ENCODE measurements at places on chromosomes 2 and 18. TPM values are rescaled to one million over a fixed set of nuclear protein-coding genes. Genes with fewer than 3 reads are reported as not detected.

DNA sequence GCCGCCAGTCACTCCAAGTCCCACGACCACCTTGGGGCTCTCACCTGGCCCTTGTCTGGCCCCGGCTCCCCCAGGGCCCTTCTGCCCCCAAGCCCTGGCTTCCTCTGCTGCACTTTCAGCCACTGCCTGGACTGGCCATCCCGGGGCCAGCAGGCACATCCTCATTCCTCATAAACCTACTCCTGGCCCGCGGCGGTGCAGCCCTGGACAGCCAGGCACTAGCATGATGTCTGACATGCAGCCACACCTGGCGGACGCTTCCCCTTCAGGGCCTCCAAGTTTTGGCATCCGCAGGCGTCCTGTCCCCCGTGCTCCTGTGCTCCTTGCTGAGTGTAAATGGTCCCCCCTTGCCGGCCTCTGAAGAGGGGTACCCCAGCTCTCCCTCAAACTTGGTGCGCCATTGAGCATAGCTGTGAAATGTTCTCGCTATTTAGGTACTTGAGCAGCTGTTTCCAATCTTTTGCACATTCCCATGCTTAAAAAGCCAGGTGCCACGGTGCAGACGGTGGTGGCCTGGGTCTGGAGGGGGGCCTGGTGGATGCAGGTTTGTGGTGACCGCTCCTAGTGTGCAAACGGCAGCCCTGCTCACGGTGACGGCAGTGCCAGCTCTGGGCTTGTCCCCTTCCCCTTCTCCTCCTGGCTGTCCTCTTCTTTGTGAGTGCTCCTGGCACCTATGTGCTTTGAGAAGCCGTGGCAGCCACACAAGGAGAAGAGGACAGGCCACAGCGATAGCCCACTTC is 123.8 kb downstream of the MBP start:
- no peak for DNase-seq

Gene CCBE1
- 4.5 TPM for total RNA-seq

Gene TPO
- total RNA-seq, result 1.4 TPM

- no peak for DNase-seq
Measured at GRCh38 chr18:25446972-25447371, 95.0 kb upstream of the ZNF521 start.

GRCh38 chr2:96907115-96908041 is 37.5 kb upstream of the SEMA4C start:
- DNase-seq, result peak; percentile 80

GRCh38 chr2:35821675-35822074 is 533.9 kb upstream of the CRIM1 start:
- no peak for DNase-seq

DNA sequence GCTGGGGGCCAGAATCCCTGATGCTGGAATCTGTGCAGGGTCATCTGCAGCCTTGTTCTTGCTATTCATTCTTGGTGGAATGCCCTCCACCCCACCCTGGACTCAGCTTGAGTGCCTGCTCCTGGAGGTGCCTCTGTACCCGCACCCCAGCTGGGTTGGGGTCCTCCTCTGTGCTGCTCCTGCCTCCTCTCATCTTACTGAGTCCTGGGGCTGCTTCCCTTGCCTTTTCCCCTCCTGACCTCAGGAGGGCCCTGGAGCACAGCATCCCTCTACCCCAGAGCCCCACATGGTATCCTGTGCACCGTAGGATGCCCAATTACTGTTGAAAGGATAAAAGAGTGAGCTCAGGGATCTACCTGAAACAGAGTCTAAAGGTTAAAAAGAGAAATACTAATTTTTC is 81.6 kb downstream of the CIB4 start:
- DNase-seq, result no peak

DNA sequence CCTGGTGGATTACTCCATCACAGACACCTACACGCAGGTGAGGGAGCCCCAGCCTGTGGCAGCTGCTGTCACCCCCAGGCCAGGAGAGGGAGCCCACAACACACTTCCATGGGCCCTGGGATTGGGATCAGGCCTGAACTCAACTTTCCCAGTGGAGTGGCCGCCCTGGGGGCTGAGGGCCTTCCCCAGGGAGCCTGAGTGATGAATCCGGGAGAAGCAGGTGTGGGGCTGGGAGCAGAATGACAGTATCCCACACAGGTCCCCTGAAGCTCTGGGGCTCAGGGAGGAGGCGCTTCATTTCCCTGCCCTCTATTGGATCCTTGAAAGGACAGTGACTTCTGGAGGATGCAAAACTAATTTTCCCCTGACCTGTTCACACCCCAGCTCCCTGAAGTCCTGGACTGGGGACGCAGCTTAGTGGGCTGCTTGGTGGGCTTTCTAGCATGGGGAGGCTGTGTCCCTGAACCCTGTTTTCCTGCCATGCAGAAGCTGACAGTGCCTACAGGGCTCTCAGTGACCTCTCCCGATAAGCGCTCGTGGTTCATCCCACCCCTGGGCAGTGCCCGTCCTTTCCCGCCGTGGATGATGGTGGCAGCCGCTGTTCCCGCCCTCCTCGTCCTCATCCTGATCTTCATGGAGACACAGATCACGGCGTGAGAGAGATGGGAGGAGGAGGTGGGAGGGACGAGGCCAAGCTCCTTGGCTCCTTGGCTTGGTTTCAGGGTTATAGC is 11.0 kb downstream of the SLC4A3 start:
- no peak for DNase-seq

Gene ENOSF1
- 66.8 TPM for total RNA-seq

GRCh38 chr18:67072791-67073190 is 443.7 kb downstream of the DSEL start:
- no peak for DNase-seq

DNA sequence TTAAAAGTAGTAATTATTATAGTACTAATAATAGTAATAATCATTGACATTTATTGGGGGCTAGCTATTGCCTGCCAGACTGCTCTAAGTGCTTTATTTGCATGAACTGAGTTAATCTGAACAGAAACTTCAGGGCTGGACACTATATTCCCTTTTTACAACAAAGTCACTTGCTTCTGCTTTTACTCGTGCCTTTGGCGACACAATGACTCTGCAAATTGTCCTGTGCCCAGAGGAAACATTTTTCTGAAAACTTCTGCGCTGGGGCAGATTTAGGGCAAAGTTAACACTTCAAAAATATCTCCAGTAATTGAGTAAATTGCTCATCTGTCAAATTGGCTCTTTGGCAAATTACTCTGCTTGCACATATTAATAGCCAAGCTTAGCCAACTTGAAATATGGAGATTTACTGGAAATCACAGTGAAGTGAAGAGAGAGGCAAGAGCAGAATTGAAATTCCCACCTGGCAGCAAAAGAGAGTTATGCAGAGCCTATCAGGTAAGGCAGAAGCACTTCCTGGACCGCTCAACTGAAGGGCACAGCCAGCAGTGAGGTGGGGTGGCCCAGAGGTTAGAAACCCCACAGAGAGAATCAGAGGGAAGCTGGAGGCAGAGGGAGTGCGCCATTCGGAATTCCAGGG is 36.3 kb downstream of the BMP10 start:
- no peak for DNase-seq
